Cortex of kidney (tissue), 1 donor: ENCODE measurements at places on chromosomes 12 and 14.

DNA sequence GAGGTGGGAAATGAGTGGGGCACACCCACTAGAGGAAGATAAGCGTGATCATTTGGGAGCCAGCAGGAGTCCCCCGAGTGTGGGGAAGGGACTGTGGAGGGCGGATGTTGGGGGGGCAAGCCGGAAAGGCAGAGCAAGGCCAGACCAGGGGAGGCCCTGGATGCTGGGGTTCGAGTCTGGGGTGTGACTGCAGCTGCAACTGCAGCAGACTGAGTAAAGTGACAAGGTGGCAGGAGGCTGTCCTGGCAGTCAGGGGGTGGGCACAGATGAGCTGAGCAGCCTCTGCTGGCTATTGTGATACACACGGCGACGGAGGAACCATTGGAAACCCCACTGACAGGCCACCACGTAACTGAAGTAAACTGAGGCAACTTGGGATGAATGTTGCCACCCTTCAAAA is 110.2 kb downstream of the LGMN start:
- DNase-seq = no peak

GRCh38 chr14:87260460-87260859 is 732.5 kb downstream of the GALC start:
- no peak for DNase-seq

- no peak for DNase-seq
Measured at GRCh38 chr12:116018282-116018681, 259.2 kb downstream of the MED13L start.

DNA sequence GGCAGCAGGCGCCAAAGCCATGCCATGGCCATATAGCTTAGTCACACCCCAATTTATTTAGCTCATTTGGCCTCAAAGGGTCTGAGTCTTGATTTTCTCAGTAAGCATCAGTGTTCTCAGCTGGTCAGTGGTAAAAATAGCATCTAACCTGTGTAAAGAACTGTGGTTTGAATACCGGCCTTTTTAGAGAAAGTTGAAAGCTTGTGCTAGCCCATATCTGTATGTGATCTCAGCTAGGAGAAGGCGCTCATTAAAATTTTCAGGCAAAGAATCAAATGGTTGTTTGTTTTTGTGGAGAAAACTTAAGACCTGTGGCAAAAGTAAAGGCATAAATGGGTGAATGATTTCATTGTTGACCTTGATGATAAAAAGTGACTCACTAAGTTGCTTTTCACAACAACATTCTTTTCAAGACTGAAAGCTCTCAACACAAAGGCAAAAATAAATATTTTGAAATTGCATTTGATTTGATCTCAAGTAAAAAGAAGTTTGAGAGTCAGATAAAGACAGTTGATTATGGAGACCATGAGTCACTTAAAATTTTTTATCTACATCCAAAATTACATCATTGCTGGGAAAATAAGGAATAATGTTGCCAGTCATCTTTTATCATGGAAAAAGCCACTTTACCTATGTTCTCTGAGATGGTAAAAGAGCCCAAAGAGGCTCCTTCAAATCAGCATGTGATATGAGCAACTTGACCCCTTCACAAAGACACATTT is 128.5 kb upstream of the RGS6 start:
- DNase-seq = no peak

DNA sequence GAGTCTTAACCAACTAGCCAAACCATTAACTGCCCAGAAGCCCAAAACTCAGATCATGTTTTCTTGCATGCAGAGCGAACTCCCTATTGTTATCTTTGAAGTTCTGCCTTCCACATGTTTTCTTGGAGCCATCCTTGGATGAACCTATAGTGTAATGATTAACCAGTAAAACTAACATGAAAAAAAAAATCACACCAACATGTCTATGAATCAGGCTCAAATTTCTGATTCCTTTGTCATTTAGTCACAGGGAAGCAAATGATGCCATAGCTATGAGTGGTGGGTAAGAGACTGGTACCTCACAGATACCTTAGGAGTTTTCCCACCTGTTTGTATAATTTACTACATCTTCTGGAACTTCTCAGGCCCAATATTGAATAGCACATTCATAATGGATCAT is 70.7 kb downstream of the PTPRO start:
- DNase-seq = no peak

DNA sequence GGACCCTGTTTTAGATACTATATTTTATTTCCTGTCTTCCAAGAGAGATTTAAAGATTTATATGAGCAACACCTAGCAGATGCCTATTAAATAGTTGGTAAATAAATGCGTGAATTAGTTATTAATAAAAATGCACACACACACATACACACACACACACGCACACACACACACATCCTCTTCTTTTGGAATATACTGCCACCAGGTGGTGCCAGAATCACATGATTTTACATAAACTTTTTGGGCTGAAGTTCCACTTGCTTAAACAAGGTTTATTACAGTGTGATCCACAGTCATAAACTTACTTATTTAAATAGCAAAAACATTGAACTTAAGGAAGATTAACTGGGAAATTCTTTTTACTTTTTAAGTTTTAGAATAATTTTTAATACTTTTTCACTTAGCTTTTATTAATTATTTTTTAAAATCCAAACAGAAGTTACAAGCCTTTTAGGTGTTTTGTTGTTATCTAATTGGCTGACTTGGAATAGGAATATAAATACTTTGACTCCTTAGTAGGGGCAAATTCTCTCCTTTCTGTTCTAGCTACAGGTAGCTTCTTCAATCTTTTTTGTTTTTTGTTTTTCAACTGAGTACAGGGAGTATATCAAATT is 17.5 kb downstream of the RAD51B start:
- DNase-seq = no peak

DNA sequence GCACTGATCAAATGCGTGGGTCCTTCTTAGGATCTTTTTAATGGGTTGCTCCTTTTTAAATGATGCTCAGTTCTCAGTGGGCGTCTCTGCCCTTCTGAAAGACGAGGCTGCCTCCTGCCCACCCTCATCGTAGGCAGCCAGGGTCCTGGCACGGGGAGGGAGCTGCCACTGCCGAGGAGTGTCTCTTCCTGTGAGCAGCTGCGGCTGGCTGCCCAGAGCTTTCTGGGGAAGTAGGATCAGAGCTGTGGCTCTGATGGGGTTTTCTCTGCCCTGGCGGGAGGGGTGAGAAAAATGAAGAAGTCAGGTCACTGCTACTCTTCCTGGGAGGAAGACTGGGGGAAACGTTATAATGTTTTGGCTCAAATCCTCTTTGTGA is 31.1 kb upstream of the BEGAIN start:
- DNase-seq = no peak
